GM23248 (cell line): ENCODE measurements at places on chromosomes 2 and 18. TPM values are rescaled to one million over a fixed set of nuclear protein-coding genes. Genes with fewer than 3 reads are reported as not detected.

Gene UGT1A5
- not detected in 2 replicates for total RNA-seq

Gene SERPINB3
- not detected in 2 replicates for total RNA-seq

Gene MEIS1
- total RNA-seq: 19.1 and 21.4 TPM in 2 replicates

Gene KRTCAP3
- not detected in 2 replicates for total RNA-seq

Gene CHRND
- total RNA-seq: not detected in 2 replicates

Gene CLEC4F
- total RNA-seq: not detected in 2 replicates

Gene LRRC30
- not detected in 2 replicates for total RNA-seq

Gene COLEC12
- 24.9 and 25.9 TPM in 2 replicates for total RNA-seq

Gene ASNSD1
- total RNA-seq: 63.4 and 67.7 TPM in 2 replicates

Gene POU3F3
- total RNA-seq: not detected in 2 replicates

Gene ATP5F1A
- 562 and 618 TPM in 2 replicates for total RNA-seq

Gene KLHL29
- 4.7 and 6.4 TPM in 2 replicates for total RNA-seq

Gene TRPM8
- total RNA-seq: not detected in 2 replicates

- no peak for DNase-seq
Observed at GRCh38 chr2:222544661-222545060, 111.2 kb downstream of the FARSB start.

DNA sequence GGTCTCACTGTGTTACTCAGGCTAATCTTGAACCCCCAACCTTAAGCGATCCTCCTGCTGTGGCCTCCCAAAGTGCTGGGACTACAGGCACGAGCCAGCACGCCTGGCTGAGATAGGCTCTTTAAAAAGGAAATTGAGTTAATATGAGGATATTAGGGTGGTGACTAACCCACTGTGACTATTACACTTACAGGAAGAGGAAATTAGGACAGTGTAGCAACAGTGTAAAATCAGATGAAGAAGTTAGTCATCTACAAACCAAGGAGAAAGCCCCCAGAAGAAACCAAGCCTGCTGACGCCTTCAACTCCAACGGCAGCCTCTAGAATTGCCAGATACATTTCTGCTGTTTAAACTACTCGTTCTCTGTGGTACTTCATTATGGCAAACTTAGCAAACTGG, 711.9 kb downstream of the SUCLG1 start:
- no peak for DNase-seq

GRCh38 chr2:36339607-36340218, 15.9 kb upstream of the CRIM1 start:
- DNase-seq: peak; percentile 75

- no peak for DNase-seq
Observed at GRCh38 chr18:44938720-44939665, 258.3 kb downstream of the SETBP1 start.

DNA sequence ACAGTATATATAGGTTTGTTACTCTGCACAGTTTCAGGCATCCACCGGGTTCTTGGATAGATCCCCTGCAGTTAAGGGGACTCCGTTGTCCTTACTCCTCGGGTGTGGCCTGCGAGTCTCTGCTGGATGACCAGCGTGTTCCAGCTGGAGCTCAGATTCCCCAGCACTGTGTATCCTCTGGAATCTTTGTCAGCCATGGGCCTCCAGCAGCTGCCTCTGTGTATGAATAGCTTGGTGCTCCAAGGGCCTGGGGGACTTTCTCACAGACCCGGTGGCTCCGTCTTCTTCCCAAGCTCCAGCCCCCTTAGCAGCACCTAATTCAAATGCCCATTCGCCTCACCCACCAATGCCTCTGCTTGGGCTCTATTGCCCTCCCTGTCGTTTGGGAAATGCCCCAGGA, 6.3 kb downstream of the ANO7 start:
- DNase-seq: no peak

DNA sequence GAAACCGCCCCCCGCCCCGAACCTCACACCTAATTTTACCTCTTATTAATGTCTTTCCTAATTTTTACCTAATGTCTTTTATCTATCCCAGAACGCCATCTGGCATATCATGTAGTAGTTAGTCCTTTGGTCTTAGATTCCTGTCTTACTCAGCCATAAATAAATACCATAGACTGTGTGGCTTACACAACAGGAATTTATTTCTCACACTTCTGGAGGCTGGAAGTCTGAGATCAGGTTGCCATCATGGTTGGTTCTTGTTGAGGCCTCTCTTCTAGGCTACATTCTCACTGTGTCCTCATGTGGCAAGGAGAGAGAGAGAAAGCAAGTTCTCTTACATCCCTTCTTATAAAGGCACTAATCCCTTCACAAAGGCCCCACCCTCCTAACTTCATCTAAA, 46.8 kb downstream of the RHBDD1 start:
- DNase-seq: no peak

GRCh38 chr2:137180012-137180411, 414.7 kb downstream of the THSD7B start:
- DNase-seq: no peak

GRCh38 chr18:42310956-42311355, 355.9 kb downstream of the PIK3C3 start:
- DNase-seq: peak; percentile 68

DNA sequence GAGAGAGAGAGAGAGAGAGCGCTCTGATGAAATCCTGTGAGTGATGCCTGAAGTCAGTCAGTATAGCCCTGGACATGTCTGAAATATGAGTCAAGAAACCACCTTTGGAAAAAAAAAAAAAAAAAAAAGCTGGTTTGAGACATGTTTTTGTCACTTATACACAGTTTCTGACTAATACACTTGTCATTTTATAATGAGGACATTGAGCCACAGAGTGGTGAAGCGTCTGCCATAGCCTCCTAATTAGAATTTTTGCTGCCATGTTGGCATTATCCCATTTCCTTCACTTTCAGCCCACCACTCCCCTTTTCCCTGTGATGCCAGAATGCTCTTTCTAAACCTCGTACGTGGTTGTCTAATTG, 15.7 kb upstream of the MYO3B start:
- DNase-seq: peak; percentile 63

- DNase-seq: no peak
Observed at GRCh38 chr18:5285326-5285725, 10.2 kb downstream of the ZBTB14 start.

GRCh38 chr2:77296791-77297190, 225.4 kb downstream of the LRRTM4 start:
- no peak for DNase-seq
